ENCODE measurements at places on chromosomes 2 and 18.

- DNase-seq: no peak
These were observed 162.6 kb upstream of the SLC39A10 start for GRCh38 chr2:195494451-195494850.

- DNase-seq: no peak
These were observed 11.0 kb upstream of the FARP2 start for GRCh38 chr2:241344925-241345651.

- DNase-seq: no peak
These were observed 106.7 kb downstream of the MYO1B start for GRCh38 chr2:191351921-191352320.

GRCh38 chr2:28658369-28658768, 93.3 kb upstream of the PPP1CB start:
- no peak for DNase-seq

GRCh38 chr2:1837022-1837421, 92.7 kb upstream of the PXDN start:
- DNase-seq: no peak

DNA sequence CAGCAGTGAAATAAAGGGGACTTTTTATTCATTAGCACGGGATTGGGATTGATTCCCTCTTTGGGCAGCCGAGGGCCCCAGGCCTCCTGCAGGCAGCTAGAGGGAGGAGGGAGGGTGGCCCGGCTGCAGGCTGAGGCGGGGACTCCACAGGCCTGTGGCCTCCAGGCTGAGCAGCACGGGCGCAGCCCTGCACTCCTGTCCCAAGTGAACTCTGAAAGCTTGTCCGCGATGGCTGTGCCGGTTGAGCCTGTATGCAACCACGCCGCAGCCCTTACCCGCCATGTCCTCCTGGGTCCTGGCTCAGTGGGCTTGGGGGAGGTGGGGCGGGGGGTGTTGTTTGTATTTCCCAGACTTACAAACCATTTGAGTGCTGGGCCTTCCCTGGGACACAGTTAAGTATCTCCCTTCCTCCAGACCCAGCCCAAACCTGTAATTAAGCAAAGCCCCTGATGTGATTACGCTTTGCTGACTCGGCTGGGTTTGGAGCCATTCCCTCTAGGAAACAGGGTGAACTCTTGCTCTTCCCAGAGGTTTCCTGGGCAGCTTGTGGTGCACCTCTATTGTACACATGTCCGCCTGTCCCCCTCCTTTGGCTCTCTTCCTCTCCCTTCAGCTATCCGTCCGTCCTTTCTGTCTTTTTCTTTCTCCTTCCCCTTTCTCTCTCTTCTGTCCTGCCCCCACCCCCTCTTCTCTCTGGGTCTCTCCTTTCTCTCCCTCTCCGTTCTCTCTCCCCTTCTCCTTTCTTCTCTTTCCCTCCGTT, 5.3 kb downstream of the GLI2 start:
- no peak for DNase-seq

- DNase-seq: no peak
These were observed 341.4 kb downstream of the LPIN1 start for GRCh38 chr2:12087671-12088380.

DNA sequence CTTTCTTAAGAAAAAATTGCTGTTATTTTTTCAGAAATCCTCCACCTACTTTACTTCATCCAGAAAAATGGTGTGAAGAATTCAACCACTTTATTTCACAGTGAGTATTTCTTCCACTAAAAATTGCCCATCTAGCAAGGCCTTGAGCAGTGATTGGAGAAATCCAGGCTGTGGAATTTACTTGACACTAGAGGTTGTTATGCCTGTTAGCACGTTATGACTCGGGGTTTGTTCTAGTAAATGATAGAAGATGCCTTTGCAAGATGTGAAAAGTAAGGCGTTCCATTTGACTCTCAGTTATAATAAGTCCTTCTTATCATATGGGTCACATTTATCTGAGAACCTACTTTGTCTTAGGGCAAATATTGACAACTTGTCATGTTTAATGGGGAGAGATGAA, 157.4 kb downstream of the MYO3B start:
- no peak for DNase-seq

GRCh38 chr2:172440795-172441194, 13.4 kb downstream of the ITGA6 start:
- DNase-seq: no peak

DNA sequence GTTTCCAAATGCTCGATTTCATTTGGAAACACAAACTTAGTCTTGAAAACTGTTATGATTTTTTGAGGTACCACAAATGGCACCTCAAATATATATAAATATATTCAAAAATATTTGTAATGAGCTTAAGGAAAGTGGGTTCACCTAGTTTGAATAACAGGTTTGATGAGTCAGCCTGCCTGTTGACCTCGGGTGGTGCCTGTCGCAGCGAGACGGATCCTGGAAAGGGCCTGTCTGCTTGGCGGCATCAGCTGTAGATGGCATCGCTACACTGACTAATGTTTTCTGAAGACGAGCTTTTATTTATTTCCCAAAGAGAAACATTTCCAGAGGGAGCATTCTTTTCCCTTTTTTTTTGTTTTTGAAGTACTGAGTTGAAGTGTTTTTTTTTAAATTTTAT, 6.9 kb downstream of the ALLC start:
- no peak for DNase-seq

GRCh38 chr2:136664713-136665405, 100.5 kb upstream of the THSD7B start:
- no peak for DNase-seq

DNA sequence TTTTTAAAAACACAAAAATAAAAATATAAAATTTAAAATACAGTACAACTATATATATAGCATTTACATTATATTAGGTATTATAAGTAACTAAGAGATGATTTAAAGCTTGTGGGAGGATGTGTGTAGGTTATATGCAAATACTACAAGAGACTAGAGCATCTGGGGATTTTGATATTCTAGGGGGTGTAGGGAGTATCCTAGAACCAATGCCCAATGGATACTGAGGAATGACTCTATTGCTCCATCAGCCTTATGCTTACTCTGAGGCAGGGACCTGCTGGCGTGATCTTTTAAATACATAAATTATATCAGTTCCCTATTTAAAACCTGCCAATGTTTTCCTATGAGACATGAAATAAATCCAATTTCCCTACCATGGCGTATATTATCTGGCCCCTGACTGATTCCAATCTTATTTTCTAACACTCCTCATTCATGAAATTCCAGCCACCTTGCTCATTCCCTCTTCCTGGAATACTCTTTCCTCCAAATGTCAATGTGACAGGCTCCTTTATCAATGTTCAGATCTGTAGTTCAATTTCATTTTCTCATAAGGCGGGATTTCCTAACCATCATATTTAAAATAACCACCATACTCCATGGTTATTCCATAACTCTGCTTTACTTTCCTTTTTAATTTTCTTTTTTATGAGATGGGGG, 22.2 kb downstream of the SP3 start:
- no peak for DNase-seq

DNA sequence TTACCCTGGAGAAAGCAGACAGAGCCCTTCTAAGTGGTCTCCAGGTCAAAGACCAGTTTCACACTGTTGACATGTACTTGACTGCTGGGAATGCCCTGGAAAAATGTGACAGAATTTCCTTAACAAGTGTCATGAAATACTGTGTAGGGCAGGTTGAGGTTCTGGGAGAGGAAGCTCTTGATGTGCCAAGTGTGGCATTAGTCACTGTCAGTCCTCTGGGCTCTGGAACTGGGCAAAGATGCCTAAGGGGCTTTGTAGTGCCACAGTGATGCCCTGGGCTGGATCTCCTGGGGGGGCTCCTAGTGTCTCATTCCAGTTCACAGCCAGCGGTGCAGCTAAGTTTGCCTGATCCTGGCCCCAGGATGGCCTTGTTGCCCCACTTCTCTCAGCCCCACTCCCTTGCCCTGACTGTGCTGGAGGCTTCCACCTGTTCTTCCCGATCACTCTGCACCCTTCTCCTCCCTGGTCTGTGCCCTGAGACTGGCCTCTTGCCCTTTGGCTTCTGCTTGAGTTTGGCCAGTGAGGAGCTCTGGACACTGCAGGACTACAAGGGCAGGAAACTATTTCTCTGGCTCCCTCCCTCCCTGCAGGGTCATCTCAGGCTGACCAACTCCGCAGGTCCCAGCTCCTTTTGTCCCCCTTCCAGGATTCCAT, 27.0 kb upstream of the FAM124B start:
- no peak for DNase-seq

DNA sequence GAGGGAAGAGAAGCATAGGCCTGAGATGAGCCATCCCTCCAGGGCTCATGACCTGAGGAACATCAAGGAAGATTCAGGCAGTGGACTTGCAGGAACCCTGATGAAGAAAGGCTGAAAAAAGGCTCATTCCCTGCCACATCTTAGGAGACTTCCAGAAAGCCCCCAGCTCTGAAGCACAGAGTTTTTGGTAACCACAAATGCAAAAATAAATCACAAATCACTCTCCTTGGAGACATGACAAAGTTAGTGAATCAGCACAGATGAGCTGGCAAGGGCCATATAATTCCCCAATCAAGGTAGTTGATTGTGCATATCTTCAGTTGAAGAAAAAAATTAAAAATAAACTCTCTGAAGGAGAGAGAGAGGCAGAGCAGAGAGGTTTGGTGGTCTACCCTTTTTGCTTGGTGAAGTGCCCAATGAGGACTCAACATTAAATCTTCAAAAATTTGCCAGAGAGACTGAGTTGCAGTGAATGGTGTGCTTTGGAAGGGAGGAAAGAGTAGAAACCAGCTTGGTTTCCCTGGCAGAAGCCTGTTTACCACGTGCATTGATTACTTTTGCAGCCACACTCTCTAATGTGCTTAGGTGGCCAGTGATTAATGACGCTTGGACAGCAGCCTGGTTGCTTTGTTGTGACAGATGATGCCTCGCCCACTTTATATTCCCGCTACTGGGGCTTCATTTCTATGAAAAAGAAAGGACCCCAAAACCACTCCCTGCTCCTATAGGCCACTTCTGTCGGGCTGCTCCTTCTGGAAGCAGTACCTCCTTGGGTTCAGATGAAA, 257.4 kb upstream of the SLC14A2 start:
- no peak for DNase-seq

- DNase-seq: no peak
These were observed 9.0 kb downstream of the TM4SF20 start for GRCh38 chr2:227370092-227370491.

- no peak for DNase-seq
These were observed 19.7 kb upstream of the RIOK3 start for GRCh38 chr18:23433360-23433759.

GRCh38 chr2:82675186-82675585, 1783.9 kb downstream of the SUCLG1 start:
- no peak for DNase-seq

DNA sequence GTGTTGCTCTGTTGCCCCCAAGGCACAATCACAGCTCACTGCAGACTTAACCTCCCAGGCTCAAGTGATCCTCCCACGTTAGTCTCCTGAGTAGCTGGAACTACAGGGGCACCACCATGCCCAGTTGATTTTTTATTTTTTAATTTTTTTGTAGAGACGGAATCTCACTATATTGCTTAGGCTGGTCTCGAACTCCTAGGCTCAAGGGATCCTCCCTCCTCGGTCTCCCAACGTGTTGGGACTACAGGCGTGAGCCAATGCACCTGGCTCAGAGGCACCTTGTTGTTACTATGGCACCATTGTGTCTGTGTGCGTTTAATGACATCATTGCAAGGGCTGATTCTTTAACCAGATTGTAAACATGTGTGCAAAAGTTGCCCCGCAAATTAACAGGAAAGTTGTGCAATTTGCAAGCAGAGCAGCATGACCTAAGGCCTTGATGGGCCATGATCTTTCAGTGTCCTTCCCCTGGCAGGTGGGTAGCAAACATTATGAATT, 22.6 kb downstream of the TCF23 start:
- DNase-seq: no peak

- DNase-seq: no peak
These were observed 36.1 kb upstream of the ACYP2 start for GRCh38 chr2:54079331-54079730.

- no peak for DNase-seq
These were observed 22.5 kb downstream of the UBR3 start for GRCh38 chr2:169849710-169850109.

- DNase-seq: no peak
These were observed 181.2 kb downstream of the ANAPC1 start for GRCh38 chr2:111702804-111703196.

GRCh38 chr2:98482362-98482761, 37.7 kb downstream of the INPP4A start:
- no peak for DNase-seq

DNA sequence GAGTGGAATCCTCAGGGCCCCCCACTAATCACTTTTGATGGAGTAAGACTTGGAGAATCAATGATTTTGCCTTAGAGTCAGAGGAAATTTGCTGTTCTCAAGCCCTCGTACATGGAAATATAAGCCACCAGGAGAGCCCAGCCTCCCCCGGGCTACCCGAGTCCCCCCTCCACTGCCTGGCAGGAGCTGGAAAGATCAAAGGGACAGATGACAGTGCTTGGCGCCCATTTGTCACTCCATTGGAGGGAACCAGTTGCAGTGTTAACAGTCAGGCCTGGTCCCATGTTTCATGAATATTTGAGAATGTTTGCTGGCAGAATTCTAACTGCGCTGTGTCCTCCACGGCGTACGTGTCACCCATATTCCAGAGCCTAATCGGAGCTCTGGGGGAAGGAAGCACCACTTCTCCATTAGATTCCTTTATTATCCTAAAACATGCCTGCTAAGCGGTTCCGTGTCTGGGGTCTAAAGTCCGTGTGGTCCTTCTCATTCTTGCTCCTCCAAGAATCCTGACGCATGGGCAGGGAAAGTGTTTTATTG, 202.4 kb downstream of the KLHL29 start:
- no peak for DNase-seq

DNA sequence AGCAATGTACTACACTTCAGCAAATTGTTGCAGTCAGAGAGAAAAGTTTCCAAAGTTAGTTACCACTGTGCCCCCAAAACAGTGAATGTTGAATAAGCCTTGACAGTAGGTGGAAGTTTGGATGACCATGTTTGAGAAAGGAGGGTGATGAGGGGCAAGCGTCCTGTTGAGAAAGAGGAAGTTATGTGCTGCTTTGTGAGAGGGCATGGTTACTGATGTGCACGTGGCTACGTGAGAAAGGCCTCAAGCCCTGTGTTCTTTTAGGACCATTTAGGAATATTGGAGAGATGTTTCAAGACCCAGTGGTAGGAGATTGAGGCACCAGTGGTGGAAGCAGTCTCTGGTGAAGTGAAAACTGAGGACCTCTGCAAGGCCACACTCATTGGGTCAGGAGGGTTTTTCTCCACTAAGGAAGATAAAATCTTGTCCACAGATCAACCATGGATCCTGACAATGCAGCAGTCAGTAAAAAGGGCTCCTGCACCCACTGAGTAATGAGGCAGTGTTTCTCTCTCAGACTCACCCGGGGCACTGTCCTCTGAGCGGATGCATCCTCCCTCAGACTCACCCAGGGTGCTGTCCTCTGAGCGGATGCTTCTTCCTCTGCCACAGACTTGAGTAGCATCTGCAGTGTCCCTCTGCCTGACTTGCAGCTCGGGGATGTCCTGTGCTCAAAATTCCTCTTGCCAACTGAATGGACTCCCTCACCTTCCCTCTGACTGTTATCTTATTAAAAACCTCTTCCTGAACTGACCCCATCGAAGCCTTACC, 34.7 kb upstream of the ACTR3 start:
- DNase-seq: no peak

- no peak for DNase-seq
These were observed 77.0 kb upstream of the ST8SIA5 start for GRCh38 chr18:46833899-46834298.

Measured in T-cell (primary cell).